DMS79 treated with DMSO at 0.1 percent for 48 hours (cell line): ENCODE measurements at places on chromosomes 1 and 21.

DNA sequence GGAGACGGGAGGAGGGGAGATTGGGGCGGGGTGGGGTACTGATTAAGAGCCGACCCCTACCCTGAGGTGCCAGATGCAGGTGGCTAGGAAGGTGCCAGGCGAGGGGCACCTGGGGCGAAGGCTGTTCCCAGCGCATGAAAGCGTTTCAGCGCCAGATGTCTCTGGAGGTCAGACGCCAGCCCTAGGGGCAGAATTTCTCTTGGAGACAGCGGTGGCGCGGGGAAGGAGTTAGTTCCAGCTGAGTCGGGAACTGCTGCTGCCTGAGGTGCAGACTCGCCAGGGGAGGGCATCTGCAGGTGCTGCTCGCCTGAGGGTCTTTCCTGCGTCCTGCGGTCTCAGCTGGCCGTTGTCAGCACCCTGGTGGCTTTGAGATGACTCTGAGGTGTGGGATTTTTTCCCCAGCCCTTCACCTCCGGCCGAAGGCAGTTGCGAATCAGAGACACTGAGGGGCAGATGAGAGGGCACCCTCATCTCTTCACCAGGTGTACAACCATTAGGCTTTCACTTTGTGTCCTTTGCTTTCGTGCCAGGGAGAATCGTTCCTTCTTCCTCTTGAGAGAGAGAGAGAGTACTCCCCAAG, 539 bp downstream of the CGN start:
- peak; percentile 60 for DNase-seq

DNA sequence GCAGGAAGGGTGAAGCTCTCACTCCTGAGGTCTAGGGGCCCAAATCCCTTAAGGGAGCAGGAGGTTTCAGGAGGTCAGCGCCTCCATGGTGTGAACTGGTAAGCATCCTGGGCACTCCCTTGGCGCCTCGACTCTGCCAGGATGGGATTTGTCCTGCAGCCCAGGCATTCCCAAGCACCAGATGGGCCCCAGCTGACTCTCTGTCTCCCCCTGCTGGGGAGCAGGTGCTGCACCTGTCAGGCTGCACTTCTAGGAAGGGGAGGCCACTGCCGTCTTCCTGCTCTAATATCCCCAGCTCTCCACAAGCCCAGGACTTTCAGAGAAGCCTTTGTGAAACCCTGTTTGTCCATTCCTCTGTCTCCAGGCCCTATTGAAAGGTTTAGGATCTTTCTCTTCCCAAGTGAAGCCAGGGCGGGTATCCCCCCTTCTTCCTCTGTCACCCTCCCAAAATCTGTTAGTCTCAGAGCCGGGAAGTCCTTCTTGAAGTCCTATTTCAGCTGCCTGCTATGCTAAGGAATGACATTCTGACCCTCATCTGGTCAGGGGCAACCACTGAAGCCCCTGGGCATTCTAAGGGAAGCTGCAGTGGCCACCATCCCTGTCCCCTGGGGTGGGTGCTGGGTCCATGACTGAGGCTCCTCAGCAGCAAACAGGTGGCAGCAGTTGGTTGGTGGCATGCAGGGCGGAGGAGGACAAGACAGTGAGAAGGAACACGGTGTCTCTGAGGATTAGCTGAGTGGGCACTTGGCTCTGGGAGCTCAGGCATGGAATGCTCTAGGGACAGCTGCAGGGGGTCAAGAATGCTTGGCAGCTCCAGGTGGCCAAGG, 3.2 kb downstream of the MYBPH start:
- no peak for DNase-seq

GRCh38 chr1:176858433-176858916, 306.0 kb downstream of the ASTN1 start:
- DNase-seq = no peak

DNA sequence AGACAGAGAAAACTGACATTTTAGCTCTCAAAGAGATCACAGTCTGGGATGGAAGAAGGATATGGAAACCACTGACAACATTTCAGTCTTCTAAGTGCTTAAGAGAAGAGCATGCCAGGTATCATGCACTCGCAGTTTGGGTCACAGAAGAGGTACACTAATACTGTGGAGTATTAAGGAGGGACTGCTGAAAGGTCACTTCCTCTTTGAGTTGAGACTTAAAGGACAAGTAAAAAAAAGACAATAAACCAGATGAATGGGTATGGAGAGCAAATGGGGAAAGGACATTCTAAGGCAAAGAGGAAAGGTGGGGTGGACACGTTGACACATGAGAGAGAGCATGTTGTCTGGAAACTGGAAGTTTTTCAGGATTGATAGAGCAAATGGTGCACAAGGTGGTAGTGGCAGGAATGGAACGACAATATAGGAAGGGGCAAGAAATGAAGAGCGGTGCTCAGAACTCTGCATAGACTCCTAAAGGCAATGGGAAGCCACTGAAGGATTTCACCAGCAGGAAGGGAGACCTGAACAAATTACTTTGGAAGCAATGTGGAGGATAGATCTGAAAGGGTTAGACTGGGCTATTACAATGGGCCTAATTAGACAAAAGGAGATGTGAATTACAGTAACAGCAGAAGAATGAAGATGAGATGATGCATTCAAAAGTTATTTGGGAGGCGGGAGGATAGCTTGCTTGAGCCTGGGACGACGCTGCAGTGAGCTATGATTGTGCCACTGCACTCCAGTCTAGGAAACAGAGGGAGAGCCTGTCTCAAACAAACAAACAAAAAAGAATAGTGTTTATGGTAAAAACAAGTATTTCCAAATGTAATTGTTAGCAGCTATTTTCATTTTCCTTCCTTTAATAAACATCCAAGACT, 11.1 kb downstream of the DIPK1A start:
- no peak for DNase-seq

- DNase-seq = no peak
Measured at GRCh38 chr1:64006276-64007051, 197.0 kb upstream of the UBE2U start.

GRCh38 chr21:38597421-38597820, 99.1 kb upstream of the ERG start:
- no peak for DNase-seq

GRCh38 chr1:36772647-36773495, 261.4 kb downstream of the GRIK3 start:
- DNase-seq = peak; percentile 20

DNA sequence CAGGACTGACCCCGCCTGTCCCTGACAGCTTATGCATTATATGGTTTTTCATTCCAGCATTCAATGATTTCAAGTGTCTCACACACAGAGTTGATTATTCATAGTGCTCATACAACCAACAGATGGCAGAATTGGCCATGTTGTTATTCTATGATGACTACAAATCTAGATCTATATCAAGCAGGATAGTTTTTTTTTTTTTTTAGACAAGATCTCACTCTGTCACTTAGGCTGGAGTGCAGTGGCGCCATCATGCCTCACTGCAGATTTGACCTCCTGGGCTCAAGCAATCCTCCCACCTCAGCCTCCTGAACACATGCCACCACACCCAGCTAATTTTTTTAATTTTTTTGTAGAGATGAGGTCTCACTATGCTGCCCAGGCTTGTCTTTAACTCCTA, 40.1 kb upstream of the LRRC8D start:
- no peak for DNase-seq

DNA sequence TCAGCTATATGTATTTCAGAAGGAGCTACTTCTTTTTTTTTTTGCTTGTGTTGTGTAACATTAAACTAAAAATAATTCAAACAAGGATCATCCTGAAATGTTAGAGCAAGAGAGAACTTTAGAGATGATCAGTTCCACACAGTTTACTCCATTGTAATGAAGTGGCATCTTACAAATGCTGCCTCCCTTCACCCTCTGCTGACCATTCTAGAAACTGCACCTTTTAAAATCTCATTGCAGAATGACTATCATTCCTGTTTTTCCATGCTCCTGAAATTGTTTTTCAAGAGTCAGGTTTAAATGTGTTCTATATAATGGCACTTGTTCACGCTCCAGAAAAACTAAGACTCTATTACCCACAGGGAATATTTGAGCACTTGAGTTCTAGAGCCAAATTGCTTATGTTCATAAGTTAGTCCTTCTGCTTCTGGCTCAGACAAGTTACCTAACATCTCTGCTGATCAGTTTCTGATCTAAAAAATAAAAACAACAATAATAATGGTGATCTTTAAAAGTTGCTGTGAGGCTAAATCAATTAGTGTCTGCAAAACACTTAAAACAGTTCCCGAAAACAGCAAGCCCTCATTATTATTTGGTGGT, 21.5 kb upstream of the SLC44A5 start:
- DNase-seq = peak; percentile 38

- DNase-seq = no peak
Measured at GRCh38 chr1:156749419-156750118, 1.9 kb downstream of the HDGF start.

GRCh38 chr1:33280091-33280661, 23.9 kb downstream of the ZNF362 start:
- DNase-seq = no peak

- no peak for DNase-seq
Measured at GRCh38 chr21:37758982-37759381, 157.3 kb downstream of the KCNJ6 start.

DNA sequence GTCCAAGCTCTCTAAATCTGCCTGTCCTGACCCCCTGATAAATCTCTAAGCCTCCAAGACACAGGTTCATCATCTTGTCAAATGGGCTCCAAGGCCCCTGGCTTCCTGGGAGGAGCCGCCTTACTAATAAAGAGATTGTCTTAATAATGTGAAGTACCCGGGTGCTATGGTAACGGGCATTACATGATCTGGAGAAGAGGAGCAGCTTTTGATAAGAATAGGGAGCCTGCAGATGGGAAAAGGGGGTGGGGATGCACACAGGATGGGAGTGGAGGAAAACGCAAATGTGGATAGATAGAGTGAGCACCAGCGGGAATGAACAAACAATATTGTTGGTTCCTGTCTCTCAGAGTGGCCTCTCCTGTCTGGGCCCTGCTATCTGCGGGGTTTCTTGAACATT, 11.9 kb upstream of the RXRG start:
- DNase-seq = no peak

- no peak for DNase-seq
Measured at GRCh38 chr1:242877743-242878142, 353.2 kb upstream of the PLD5 start.

GRCh38 chr1:19376428-19377372, 64.6 kb downstream of the SLC66A1 start:
- DNase-seq = no peak

- no peak for DNase-seq
Measured at GRCh38 chr1:25425098-25426085, 4.8 kb upstream of the RHCE start.

GRCh38 chr1:40556121-40556520, 24.7 kb downstream of the ZNF684 start:
- no peak for DNase-seq

GRCh38 chr1:216224233-216224632, 199.0 kb downstream of the USH2A start:
- DNase-seq = no peak

- no peak for DNase-seq
Measured at GRCh38 chr1:11500881-11501280, 21.9 kb downstream of the DISP3 start.

DNA sequence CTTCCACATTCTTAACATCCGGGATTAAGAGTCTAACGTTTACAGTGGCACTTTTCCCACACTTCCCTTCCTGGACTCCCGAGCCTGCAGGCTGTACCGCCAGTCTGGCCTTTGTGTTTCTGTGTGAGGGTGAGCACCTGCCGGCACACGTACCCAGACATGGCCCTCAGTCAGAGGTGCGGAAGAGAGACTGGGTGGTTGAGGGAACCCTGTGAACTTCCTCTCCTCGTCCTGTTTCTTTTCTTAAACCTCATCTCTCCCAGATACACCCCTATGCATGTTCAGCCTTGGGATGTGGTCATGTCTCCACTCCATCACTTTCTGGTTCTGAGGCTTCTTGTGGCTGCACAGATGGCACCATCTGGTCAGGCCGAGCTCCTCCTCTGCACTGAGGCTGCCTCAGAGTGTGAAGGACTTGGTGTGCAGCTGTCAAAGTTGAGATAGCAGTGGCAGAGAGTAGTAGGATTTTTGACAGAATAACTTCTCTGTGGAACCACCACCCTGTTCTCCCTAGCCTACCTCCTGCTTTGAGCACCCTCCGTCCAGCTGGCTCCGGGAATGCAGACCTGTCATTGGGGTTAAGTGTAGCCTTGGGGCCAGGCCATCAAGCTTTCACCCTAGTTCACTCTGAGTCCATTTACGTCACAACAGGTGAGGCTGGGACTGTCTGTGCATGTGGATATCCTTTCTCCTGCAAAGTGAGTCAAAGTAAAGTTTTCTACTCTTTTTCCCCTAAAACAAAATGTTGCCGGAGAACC, 31.4 kb downstream of the VASH2 start:
- DNase-seq = no peak

DNA sequence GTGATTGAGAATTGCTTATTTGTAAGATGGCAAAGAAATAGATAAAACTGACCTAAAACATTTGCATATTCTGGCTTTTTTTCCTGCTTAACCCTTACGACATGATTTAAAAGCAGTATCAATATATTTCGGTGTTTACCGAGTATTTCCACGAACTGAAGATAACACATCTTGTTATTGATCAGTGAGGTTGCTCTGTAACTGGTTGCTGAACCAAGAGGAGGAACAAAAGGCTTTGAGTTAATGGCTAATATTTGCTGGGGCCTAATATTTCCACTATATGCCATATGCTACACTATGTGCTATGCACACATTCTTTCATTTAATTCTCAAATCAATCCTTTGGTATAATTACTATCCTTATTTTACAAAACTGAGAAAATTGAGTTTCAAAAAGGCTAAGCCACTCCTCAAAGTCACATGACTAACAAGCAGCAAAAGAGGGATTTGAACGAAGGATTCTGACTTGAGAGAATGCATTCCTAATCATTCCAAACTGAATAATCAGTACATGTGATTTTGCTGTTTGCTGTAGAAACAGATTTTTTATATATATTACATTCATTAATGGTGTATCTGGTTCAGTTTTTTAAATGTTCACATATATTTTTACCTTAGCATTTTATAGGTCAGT, 346.0 kb downstream of the USP25 start:
- DNase-seq = no peak

GRCh38 chr1:244087611-244088010, 36.5 kb downstream of the ZBTB18 start:
- no peak for DNase-seq

- DNase-seq = no peak
Measured at GRCh38 chr1:60367532-60367931, 294.0 kb upstream of the C1orf87 start.
